ENCODE measurements at places on chromosomes 11 and 22.

DNA sequence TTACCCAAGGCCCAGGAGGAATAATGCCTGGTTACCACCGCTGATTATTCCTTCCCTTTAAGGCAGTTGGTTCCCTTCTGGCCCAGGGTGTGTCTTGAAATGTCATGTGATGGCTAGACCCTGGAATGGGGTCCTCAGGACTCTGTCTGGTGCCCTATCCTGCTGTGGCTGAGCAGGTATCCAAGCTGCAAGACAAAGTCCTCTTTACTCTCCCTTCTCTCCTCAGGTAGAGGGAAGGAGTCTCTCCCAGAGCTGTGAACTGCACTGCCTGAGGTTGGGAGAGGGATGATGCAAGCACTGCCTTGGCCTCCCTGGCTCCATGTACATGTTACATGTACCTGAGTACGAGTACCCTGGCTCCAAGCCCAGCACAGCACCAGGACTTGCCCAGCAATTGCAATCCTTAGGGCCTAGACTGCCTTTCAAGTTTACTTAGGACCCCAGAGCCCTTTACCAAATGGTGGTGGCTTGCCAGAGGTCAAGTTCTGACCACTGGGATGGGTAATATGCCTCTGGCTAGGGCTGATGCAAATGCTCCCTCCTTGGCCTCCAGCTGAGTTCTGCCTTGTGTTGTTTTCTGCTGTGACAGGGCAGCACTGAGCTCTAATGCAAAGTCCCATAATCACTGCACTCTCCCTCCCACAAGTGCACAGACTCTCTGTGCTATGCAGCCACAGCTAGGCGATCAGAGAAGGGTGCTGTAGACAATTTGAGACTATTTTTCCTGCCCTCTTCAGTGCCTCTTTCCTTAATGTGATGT is 20.7 kb upstream of the AQP11 start:
- DNase-seq, result no peak

GRCh38 chr11:56885177-56885576 is 103.5 kb upstream of the OR5AK2 start:
- DNase-seq, result no peak

- DNase-seq, result no peak
Observed at GRCh38 chr22:33299245-33299956, 241.2 kb upstream of the SYN3 start.

- no peak for DNase-seq
Observed at GRCh38 chr22:49950396-49950994, 10.1 kb upstream of the PIM3 start.

- no peak for DNase-seq
Observed at GRCh38 chr11:72079819-72080325, 470 bp downstream of the NUMA1 start.

DNA sequence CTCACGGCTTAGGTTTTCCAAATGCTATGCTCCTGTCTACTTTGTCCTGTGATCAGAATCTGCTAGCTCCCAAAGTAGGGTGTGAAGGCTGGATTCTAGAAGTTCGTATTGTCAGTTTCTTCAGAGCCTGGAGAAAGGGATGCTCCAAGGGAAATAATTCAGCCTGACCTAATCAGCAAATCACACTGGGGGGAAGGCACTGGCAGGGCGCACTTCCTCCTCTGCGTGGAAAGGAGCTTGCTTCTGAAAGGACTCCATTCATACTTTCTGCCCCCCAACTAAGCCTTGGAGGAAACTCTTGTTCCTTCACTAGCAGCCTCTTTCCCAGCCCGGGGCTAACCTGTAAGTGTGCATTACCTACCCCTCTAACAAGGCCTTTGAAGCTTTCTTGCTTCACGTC is 165.9 kb downstream of the NAV2 start:
- DNase-seq, result no peak

GRCh38 chr11:4032097-4032496 is 62.5 kb upstream of the RRM1 start:
- DNase-seq, result no peak

DNA sequence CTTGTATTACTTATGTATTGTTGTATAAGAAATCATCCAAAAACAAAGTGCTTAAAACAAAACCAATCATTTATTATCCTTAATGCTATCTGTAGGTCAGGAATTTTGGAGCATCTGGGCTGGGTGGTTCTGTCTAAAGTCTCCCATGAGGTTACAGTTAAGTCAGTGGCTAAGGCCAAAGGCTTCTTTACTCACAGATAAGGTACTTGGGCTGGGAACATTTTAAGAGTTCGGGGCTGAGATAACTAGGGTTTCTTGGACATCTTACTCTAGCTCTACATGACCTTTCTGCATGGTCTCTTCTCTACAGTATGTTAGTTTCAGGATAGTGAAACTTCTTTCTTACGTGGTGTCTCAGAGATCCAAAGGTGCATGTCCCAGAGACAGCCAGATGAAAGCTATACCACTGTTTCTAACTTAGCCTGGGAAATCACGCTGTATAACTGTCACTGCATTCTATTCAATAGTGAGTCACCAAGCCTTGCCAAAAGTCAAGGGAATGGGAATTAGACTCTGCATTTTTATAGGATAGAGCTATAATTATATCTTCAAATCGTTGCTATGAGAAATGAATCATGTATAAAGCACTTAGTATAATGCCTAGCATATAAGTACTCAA is 29.6 kb downstream of the SOX6 start:
- no peak for DNase-seq

DNA sequence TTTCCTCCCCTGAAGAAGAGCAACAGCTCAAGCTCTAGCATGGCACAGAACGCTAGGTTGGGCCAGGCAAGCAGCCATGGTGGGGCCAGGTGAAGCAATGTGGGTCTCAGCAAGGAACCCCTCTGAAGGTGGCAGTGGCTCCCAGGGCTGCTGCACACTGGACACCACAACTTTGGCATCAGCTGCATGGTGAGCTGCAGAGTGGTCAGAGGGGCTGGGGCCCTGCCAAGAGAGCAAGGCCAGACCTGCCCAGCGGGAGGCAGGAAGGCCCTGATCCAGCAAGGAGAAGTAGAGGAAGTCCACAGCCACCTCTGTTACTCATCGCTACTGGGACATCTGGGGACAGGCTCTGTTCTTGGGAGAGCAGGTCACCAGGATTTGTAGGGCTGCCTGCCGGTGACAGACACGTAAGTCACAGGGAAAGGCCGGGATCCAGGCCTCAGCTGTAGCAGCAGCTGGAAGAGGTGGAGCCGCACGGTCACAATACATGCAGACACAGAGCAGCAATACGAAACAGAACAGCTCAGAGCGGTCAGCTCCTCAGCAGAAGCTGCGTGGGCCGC is 12.4 kb downstream of the CYB561A3 start:
- DNase-seq, result no peak

DNA sequence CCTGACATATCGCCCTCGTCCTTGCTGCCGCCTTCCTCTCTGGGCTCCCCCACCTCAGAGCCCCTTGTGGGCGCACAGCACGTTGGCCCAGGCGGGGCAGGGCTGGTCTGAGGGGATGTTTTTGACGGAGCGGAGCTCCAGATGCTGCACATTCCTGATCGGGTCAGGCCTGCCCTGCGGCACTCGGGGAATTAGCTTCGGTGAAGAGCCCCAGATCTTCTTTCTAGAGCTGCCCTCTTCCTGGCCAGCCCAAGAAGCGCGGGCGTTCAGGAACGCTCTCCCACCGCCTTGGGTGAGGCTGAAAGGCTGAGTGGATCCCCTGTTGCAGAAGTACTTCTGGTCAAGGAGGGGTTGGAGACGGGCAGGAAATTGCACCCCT is 12.1 kb downstream of the YPEL4 start:
- no peak for DNase-seq

DNA sequence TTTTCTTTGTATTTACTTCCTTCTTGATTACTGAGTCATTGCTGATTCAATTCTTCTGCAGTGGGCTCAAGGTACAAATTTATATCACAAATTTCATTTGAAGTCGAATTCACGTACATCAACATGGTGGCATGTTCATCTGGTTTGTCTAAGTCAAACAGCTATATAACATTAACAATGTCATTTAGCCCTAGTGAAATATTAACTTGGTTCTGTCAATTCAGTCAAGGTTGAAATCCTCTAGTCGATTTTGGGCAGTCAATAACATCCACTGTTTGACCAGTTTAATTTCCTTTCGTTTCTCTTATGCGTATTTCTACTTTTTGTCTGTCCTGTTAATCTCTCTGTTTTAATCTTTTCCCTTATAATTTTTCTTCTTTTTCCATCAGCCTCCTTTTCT is 4.1 kb upstream of the ATXN10 start:
- DNase-seq, result no peak

GRCh38 chr22:25898707-25899365 is 156.8 kb downstream of the MYO18B start:
- DNase-seq, result no peak

- DNase-seq, result no peak
Observed at GRCh38 chr11:68146010-68146540, 24.9 kb upstream of the CHKA start.

- DNase-seq, result no peak
Observed at GRCh38 chr11:17400048-17400775, 11.8 kb upstream of the KCNJ11 start.

DNA sequence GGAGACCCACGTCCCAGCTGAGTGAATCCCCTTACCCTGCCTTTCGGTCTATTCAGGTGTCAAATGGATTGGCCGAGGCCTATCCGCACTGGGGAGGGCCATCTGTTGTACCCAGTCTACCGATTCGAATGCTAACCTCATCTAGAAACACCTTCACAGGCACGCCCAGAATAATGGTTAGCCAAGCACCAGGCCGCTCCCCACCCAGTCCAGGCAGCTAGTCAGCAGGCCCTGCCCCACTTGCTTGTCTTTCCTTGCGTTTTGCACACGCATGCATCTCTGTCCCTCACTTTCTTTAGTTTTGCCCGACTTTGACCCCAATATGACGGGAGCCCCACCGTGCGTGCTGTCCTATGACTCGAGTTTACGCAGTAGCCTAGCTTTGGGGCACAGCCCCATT is 31.7 kb downstream of the PARVB start:
- no peak for DNase-seq

- peak; percentile 99 for DNase-seq
Observed at GRCh38 chr11:27196203-27196897, 155.7 kb downstream of the BBOX1 start.

DNA sequence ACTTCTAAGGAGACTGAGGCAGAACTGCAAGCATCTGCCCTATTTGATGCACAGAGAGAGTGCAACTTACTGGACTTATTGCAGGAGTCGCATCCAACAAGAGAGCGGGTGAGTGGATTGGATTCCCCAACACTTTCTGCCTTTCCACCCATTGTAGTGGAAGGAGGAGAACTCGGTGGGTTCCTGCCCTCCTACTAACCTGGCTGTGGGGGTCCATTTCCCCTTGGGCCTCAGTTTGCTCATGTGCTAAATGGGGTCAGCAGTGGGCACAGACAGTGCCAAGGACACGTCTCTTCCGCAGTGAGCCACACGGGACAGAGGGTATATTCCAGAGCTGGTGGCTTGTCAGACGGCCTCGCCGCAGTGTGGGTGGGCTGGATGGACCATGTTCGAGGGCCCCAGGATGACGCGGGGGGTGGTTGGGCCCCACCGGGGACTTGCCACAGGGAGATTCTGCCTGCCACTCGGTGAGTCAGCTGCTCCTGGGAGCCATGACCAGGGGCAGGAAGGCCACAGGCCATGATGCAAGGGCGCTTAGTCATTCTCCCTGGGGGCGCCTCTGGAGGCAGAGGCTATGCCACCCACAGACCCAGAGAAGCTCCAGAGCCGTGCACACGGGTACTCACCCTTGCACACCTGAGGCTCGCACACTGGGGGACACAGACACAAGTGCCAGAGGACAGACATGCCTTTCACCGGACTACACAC is 8.2 kb downstream of the ALX4 start:
- no peak for DNase-seq

DNA sequence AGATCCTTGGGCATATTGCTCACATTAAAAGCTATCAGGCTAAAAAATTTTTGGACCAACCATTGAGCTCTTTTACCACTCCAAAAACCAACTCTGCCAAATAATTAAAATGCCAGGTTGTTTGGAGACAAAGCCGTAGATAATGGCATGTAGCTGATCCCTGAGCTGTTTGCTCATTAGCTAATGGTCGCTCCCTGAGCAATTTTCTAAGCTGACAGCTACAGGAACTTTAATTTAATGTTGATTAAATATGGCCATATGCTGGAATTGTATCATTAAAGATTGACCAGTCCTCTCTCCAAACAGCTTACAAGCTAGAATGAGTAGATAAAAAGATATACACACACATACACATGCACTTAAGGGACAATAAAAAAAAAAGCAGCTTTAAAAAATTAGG is 216.2 kb upstream of the ARHGAP20 start:
- DNase-seq, result no peak

DNA sequence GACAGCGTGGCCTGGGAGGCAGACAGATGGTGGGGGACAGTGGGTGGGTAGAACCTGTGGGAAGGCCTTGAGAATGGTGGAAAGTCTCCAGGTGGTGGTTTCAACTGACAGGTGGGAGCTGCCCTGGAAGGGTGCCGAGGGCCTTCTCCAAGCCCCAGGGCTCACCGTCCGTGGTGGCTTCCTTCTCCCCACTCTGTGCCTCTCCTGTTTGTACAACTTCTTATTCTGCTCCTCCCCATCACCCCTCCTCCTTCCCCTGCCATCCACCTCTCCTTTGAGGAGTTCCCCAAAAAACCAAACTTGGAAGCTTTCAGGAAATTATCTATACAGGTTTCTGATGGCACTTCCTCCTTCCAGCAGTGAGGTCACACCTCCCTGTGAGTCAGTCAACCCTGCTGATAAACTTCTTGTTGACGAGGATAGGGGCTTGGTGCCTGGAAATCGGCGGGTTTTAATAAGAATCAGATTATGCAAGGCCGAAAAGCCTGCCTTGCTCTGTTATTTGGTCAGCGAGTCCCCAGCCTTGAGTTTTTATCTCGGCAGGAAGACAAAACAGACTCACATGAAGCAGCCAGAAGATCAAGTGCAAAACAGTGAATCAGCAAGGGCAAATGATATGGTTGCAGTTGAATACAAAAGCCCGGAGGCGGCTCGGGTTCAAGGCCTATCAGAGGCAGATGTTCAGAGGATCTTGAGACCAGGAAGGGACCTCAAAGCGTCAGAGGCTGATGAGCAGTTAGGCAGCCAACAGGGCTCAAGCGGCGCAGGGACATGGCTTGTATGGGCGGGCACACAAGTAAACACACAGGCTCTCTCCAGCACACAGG is 9.5 kb upstream of the ST3GAL4 start:
- no peak for DNase-seq

- no peak for DNase-seq
Observed at GRCh38 chr11:121249039-121249663, 43.4 kb upstream of the SC5D start.

DNA sequence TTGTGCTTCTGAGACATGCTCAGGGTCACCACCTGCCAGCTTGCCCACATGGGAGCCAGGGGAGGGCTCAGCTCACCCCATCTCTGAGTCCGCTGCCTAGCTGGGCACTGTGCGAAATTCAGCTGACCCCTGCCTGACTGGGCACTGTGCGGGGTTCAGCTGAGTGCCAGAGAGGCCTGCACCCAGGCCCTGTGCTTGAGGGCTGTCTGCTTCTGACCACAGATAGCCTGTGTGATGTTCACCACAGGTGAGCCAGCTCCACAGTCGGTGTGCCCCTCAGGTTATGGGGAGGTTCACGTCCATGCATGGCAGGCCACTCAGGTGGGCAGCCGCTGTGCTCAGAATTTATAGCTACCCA is 84.5 kb upstream of the SUSD2 start:
- DNase-seq, result no peak
